T-helper 17 cell (primary cell): ENCODE measurements at places on chromosomes 1 and 21.

- DNase-seq = no peak
These were observed 8.2 kb downstream of the BCL9 start for GRCh38 chr1:147549526-147549925.

DNA sequence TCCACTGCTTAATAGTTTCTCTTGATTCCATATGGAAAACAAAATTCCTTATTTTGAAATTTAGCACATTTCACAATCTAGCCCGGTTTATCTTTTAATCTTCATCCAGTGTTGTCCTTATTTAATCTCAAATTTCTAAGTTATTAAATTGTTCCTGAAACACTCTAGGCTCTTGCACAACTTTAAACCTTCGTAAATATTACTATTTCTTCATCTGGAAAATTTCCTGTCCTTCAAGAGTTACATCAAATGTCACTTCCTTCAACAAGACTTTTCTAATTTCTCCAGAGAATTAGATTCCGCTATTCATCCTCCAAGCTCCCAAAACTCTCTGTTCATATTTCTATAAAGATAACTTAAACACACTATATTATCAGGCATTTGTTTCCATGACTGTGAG, 6.5 kb downstream of the FMO5 start:
- DNase-seq = no peak

DNA sequence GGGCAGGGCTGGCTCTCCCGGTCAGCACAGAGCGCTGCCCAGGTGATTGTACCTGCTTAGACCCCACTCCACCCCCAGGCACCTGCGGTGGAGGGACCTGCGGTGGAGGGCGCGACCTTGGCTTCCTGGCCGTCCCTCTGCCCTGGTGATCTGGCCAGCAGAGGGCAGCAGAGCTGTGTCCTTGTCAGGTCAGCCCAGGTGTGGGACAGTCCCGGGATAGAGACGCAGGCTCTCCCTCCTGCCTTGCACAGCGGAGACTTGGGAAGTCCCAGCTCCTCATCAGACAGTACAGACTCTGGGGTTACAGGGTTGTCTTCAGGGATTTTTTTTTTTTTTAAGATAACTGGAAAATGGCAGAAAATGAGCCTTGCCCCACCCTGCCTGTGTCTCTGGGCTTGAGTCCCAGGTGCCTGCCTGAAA, 10.0 kb downstream of the SLX9 start:
- DNase-seq = peak; percentile 71

DNA sequence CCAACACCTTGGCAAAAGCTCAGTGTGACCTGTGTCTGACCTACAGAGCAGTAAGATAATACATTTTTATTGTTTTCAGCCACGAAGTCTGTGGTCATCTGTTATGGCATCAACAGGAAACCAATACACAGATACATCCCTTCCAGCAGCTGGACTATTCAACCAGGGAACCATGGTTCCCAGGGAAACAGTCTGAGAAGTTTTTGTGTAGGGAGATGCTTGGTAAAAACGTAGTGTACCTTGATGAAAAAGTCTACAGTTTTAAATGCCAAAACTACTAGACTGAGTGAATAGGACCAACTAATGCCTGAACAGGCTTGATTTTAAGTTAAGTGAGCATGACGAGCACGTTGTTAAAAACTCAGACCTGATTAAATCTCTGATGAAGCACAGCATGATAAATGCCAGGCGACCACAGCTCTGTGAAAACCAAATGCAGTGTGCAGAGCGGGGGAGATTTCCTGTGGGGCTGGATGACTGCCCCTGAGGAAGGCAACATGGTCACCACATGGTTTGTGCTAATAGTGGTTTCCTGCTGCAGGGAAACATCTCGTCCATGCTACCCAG, 228.9 kb downstream of the TNR start:
- no peak for DNase-seq

- DNase-seq = no peak
These were observed 6.8 kb downstream of the HCRTR1 start for GRCh38 chr1:31624309-31624708.

- no peak for DNase-seq
These were observed 228.5 kb downstream of the LRRC40 start for GRCh38 chr1:69976896-69977295.

DNA sequence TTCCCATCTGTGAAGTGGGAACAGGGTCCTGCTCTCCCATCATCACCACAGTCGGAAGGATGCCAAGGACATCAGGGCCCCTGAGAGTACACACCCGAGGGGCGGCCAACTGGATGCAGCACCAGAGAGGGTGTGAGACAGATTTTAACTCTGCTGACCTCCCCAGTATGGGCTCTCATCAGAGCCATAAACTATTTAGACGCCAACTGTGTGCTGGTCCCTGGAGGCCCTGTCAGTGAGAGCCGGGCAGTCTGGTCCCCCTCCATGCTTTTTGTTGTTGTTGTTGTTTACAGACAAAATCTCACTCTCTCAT, 1.7 kb downstream of the FGR start:
- DNase-seq = no peak

DNA sequence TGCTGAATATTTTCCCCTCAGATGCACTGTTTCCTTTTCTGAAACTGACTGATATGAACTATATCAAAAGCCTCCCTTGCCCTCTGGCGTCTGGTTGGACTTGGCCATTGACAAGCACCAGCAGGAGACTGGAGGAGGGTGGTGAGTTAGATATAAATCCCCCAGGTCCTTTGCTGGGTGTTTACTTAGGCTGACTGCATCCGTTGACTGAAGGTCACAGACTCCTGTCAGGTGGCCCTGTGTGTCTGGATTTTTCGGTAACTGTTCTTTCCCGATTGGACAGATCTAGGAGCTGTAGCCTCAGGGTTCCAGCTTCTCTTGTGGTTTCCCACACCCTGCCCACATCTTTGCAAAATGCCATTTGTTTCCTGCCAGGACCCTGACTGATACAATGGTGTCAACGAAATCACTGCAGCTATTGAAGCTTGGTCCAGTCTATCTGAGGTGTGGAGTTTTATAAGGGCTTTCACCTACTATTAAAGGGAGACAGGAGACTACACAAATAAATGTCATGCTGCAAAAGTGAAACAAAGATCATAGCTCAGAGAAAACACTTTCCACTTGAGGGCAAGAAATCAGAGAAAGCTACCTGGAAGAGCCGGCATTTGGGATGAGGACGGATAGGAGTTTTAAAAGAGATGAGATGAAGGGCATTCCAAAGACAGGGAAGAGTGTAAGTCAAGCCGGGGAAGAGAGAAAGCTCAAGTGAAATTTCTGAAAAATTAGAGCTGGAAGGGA, 1.5 kb upstream of the MAGI3 start:
- no peak for DNase-seq

DNA sequence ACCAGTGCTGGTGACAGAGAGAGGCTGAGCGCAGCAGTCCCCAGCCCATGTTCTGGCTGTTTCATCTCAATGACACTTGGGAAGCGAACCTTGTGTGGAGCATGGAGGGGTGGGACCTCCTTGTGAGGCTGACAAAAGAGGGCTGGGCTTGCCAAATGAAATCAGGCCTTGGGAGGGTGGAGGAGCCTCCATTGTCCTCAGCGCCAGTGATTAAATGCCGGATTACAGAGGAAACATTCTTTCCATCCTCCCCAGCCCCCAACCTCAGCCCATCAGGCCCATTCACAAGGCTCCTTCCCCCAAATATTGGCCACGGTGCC, 63.3 kb upstream of the PAXBP1 start:
- DNase-seq = no peak

DNA sequence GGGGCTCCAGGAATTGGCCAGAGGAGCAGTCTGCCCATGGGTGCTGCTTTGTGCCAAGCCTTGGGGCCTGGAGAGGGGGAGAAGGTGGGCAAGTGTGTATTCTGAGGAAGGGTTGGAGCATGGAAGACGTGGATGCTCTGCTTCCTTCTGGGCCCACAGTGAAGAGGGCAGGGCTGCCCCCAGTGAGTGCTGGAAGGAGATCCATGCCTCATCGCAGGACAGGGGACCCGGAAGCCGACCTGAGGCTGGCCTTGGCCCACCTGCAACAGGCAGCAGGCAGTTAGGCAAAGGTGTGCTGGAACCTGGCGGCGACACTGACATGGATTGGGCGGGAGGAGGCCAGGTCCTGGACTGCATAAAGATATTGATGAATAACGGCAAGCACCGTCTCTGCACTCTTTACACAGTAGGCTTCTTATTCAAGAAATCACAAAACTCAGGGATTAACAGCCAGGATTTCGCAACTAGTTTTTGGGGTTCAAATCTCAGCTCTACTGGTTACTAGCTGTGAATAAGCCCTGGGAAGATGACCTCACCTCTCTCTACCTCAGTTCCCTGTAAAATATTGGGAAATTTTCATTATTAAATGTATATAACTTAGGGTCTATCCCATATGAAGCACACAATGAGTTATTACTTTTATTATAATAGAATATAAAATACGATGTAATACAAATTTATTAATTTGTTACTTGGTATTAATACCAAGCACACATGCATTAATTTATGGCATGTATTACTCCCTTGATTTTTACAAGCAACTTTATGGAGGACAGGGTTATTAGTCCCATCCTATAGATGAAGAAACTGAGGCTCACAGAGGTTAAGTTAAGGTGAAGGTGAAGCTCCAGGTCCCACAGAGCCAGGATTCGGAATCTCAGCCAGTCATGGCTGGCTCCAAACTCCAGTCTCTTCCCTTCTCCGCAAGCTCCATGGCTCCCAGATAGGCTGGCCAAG, 62.3 kb downstream of the DHRS3 start:
- no peak for DNase-seq

DNA sequence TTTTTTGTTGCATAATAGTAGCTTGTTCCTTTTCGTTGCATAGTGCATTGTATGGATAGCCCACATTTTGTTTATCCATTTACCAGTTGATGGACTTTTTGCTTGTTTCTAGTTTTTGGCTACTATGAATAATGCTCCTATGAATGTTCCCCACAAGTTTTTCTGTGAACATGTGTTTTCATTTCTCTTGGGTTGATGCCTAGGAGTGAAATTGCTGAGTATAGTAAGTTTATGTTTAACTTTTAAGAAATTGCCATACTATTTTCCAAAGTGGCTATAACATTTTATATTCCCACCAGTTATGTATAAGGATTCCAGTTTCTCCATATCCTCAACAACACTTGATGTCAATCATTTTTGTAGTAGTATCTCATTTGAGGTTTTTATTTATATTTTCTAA, 84.8 kb upstream of the CACYBP start:
- DNase-seq = no peak

- DNase-seq = no peak
These were observed 35.9 kb upstream of the RNF19B start for GRCh38 chr1:33000427-33001026.

DNA sequence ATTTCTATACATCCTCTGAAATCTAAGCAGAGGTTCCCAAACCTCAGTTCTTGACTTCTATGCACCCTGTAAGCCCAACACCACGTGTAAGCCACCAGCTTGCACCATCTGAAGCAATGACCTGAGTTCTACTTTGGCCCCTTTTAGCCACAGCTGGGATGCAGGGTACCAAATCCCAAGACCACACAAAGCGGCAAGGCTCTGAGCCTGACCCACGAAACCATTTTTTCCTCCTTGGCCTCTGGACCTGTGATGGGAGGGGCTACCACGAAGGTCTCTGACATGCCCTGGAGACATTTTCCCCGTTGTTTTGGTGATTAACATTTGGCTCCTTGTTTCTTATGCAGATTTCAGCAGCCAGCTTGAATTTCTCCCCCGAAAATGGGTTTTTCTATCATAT, 38.8 kb downstream of the STXBP3 start:
- no peak for DNase-seq

DNA sequence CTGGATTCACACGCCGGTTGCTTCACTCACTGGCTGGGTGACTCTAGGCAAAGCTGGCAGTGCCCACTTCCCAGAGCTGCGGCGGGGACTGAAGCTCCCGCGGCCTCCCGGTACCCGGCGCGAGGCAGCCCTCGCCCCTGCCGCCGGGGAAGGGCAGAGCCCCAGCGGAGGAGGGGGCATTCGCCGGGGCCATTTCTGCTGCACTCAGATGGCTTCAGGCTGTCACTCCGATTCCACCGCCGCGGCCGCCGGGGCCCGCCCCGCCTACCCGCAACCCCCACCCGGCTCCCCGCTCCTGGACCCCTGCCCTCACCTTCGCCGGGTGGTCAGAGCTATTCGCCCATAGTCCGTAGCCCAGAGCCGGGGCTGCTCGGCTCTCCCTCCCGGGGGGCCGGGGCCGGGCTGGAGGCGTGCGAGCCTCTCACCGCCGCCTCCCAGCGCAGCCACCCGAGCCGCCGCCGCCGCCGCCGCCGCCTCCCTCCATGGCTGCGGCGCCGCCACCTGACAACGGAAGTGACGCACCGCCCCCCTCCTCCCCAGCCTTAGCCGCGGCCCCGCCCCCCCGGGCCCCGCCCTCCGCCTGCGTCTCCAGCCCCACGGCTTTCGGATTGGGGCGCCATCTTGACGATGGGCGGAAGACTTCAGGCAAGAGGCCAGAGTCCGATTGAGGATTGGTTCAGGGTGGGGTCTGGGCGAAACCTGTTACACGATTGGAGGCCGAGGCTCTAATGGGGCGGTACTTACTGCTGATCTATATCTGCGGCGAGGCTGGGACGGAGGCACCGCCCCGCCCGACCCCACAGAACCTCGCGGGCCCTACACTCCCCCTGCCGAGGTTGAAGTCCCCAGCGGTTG, at the start of gene STK40:
Gene STK40, minus strand, starts transcription at position 515 of the 855 bp plus-strand sequence. CDS start 24,592 bp downstream, outside the sequence.
- DNase-seq = peak; percentile 98

DNA sequence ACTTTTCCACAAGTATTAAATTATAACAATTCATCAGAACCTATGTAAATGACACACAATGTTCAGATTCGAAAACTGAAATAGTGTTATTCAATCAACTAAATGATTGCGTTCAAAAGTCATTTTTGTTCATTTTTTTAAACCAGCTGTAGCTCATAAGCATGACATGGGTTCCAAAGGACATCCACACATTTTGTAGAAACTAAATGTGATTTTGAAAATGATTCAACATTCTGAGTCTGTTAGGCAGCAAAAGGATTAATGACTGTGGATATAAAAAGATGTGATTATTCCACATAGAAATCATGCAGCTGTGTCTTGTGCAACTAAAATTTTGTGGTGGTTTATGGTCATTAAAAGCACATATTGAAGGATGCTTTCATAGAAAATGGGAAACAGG, 204.5 kb downstream of the BRINP3 start:
- no peak for DNase-seq

- no peak for DNase-seq
These were observed 24.1 kb upstream of the ZNF436 start for GRCh38 chr1:23393706-23394105.

- no peak for DNase-seq
These were observed 21.9 kb upstream of the IVNS1ABP start for GRCh38 chr1:185338719-185339622.

- peak; percentile 32 for DNase-seq
These were observed 685 bp downstream of the CRTC2 start for GRCh38 chr1:153957744-153958110.

DNA sequence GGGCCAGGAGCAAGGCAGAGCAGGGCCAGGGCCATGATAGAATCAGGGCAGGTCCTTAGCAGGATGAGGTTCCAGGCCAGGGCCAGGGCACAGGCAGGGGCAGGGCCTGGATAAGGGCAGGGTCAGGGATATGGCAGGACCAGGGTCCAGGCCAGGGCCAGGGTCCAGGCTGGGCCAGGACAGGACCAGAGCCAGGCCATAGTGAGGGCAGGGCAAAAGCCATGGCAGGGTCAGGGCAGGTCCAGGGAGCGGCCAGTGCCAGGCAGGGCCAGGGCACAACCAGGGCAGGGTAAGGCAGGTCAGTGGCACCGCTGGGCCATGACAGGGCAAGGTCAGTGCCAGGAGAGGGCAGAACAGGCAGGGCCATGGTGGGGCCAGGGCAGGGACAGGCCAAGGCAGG, 152.2 kb downstream of the LIPI start:
- DNase-seq = no peak
